ENCODE measurements at places on chromosomes 2 and 18.

- no peak for DNase-seq
These were observed 403.1 kb downstream of the IRS1 start for GRCh38 chr2:226396541-226396940.

DNA sequence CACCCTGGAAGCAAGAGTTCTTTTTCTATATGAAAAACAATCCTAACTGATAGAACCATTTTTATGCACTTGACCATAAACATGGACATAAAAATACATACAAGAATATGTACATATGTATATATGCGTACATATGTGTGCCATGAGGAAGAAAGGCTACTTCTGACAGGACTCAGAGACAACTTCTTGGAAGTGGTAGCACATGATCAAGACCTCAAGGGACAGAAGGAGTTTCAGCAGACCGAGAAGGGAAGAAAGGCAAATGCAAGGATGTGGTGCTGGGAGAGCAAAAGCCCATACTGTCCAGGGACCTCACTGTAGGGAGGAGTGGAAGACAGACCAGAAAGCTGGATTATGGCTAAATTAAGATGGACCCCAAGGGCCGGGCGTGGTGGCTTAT lies 11.4 kb upstream of the NPAS2 start:
- no peak for DNase-seq

DNA sequence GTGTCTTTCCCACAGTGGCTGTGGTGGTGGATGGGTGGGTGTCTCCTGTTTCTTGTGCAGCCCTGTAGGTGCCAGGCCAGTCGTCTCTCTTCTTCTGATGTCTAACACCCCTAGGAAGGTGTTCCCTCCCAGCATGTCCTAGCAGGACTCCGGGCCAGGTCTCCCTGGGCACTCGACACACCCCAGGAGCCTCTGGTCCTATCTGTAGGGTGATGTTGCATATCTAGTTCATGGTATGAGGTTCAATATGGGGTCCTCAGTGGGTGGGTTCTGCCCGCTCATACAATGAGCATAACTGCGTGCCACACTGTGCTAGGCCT lies 14.4 kb downstream of the NGEF start:
- no peak for DNase-seq

DNA sequence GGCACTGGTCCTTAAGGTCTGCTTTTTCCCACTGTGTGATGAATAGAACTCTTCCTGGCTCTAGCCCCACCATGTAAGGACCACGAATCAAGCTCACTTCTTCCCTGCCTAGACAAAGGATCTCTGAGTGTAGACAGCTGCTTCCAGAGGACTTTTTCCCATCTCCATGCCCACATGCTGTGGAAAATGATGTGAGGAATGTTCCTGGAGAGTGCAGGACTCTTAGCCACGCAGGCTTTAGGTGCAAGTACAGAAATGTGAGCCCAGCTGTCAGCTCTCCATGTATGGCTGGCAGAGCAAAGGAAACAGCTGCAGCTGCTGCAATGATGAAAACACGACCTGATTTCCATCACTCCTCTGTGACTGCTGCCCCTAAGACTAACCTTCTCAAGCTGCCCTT lies 35.5 kb downstream of the NXPH2 start:
- no peak for DNase-seq

GRCh38 chr2:42492691-42493467 lies 903 bp downstream of the KCNG3 start:
- DNase-seq = no peak

DNA sequence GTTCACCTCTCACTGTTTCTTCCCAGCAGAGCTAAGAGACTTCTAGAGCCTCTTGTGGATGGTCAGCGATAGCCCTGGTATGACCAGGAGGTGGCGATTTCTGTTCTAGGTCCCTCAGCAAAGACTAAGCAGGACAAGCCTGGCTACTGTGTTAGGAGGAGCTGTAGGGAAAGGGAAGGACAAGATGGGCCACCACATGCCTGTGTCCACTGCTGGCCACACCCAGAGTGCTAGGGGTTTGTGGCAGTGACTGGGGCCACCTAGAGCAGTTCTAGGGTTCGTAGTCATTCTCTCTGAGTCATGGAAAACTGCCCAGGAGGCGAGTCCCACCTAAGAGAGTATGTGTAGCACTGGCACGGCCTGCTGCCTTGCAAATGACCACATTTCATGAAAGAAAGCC lies 179.4 kb downstream of the ALPK2 start:
- DNase-seq = no peak

GRCh38 chr2:121152861-121153260 lies 132.1 kb downstream of the TFCP2L1 start:
- no peak for DNase-seq
